Epithelial cell of umbilical artery (primary cell): ENCODE measurements at places on chromosomes 6 and 20. TPM values are rescaled to one million over a fixed set of nuclear protein-coding genes. Genes with fewer than 3 reads are reported as not detected.

The DNMT3B gene
- 2.3 and 3.6 TPM in 2 replicates for total RNA-seq

The XKR7 gene
- total RNA-seq = not detected in 2 replicates

The KCNK17 gene
- not detected in 2 replicates for total RNA-seq

The GPRC6A gene
- not detected in 2 replicates for total RNA-seq

The LAMP5 gene
- under 0.01 TPM in 1 of 2 replicates, not detected in the other for total RNA-seq

The C2 gene
- not detected in 2 replicates for total RNA-seq

The ADGRF5 gene
- total RNA-seq = 2.9 and 7.6 TPM in 2 replicates

The ZC3H12D gene
- not detected in 2 replicates for total RNA-seq

The MCHR2 gene
- not detected in 2 replicates for total RNA-seq

The NKAPL gene
- total RNA-seq = 0.30 and 0.32 TPM in 2 replicates

The TINAG gene
- total RNA-seq = 0.32 TPM in 1 of 2 replicates, not detected in the other

The IMPG1 gene
- total RNA-seq = under 0.01 TPM in 1 of 2 replicates, not detected in the other

The PLEKHG1 gene
- total RNA-seq = 27.6 and 32.2 TPM in 2 replicates

The COL11A2 gene
- total RNA-seq = under 0.01 and 0.15 TPM in 2 replicates

The RSPH4A gene
- total RNA-seq = under 0.01 TPM in 1 of 2 replicates, not detected in the other

The PLN gene
- under 0.01 TPM in 1 of 2 replicates, not detected in the other for total RNA-seq

The DLK2 gene
- total RNA-seq = 0.46 and 0.65 TPM in 2 replicates

The ZSCAN31 gene
- 14.3 and 15.7 TPM in 2 replicates for total RNA-seq

The OLIG3 gene
- not detected in 2 replicates for total RNA-seq

The PPP1R16B gene
- 54.9 and 72.4 TPM in 2 replicates for total RNA-seq

The ID4 gene
- under 0.01 TPM in 1 of 2 replicates, not detected in the other for total RNA-seq

The FAXC gene
- total RNA-seq = 1.1 and 2.6 TPM in 2 replicates

The TTLL9 gene
- total RNA-seq = not detected in 2 replicates

The USP49 gene
- 0.97 and 2.7 TPM in 2 replicates for total RNA-seq

The SDC4 gene
- 23.4 and 38.3 TPM in 2 replicates for total RNA-seq

The CLVS2 gene
- total RNA-seq = not detected in 2 replicates

The TPBG gene
- total RNA-seq = 6.5 and 7.0 TPM in 2 replicates

The FAM83C gene
- not detected in 2 replicates for total RNA-seq

The CALHM6 gene
- 1.9 TPM in 1 of 2 replicates, not detected in the other for total RNA-seq

The CRISP3 gene
- not detected in 2 replicates for total RNA-seq

The RGS19 gene
- total RNA-seq = 11.7 and 18.2 TPM in 2 replicates

The RCAN2 gene
- total RNA-seq = 0.32 TPM in 1 of 2 replicates, not detected in the other
